ENCODE measurements at places on chromosomes 1 and 21.

DNA sequence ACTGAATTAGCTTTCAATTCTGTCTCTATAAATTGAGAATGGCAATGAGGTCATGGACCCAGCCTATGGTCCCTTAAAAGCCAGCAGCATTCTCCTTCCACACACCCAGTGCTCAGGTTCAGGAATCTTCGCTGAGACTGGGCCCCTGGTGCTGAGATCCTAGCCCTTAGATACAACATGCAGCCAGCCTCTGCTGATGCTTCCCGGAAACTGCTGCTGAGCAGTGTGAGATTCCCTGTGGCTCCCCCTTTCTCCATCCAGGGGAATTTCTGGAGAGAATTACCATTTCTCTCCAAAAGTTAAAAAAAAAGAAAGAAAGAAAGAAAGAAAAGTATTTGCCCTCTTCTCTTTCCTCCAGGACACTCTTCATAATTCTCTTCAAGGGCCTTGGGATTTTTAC is 31.7 kb upstream of the RALGPS2 start:
- DNase-seq, result no peak

GRCh38 chr1:172779491-172779890 is 120.6 kb downstream of the FASLG start:
- DNase-seq, result no peak

DNA sequence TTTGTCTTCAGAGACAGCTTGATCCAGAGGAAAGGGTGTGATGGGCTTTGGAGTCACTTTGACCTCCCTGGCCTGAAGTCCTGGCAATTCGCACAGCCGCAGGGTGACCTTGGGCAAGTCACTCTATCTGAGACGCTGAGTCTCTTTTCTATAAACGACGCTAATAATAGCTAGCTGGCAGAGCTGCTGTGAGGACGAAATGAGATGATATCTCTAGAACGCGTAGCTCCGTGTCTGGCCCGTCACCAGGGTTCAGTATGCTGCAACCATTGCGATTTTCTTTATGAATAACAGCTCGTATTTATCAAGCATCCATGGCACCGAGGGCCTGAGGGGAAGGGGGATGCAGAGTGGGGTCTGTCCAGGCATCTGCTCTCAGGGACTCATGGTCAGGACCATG is 58.7 kb downstream of the IGSF21 start:
- no peak for DNase-seq

- no peak for DNase-seq
Measured at GRCh38 chr1:118081387-118081786, 103.6 kb downstream of the SPAG17 start.

Data from activated naive CD4-positive, alpha-beta T cell treated with anti-CD3 and anti-CD28 coated beads for 36 hours (primary cell).